ENCODE measurements at places on chromosomes 4 and X.

DNA sequence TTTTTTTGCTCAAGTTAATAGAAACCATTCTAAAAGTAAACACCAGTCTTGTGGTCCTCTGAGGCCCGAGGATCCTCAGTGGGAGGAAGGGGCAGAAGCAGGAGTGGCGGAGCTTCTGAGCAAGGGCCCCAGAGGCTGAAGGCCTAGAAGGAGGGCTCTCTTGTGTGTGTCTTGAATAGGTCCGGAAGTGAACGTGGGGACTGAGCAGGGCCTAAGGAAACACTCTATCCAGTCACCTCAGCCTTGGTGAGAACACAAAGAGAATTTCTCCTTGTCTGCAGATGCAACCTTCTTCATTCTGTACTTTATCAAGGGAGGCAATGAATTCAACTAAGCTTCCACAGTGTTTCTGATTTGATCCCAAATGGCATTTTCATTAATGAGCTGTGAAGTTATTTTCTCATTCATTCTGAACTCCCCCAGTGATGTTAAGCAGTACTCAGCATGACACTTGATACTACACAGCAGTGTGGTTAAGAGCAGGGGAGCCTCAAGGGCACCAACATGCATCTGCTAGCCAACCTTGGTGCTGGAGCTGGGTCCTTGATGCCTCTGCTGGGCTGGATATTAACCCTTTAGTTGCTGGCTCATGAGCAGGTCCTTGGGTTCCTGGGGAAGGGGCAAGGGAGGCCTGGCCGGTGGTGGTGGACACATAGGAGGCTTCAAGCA is 64.7 kb downstream of the RBM47 start:
- no peak for DNase-seq

DNA sequence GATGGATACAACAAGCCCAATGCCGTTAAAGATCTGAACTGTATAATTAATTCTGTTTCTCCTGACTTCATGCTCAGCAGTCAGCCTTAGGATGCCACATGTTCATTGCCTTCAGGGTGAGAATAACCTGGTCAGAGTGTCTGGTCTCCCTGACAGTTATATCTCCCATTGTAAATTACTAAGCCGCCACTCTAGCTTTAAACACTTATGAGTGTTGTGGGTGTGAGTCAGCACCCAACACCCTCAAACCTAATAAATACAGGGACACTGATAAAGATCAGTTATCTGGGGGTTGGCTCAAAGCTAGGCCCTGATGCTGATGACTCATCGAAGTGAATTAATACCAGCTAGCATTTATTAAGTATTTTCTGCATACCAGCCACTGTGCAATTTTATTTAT is 64.9 kb upstream of the DYNLT3 start:
- no peak for DNase-seq

DNA sequence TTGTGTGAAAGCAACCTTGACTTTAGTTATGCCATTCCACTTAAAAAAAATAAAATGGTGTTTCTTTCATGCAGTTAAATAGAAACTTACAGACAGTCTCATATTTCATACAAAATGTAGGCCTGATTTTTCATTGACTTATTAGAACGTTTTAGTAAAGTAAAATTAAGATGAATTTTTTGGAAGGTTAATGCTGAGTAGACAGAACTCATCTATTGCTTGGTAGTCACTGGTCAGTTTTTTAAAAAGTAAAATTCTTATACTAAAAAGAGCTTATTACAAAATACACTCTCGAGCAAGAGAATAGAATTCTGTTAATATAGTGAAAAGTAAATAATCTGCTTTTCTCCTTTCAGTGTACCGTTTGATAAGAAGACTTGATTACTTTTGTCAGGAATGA is 21.4 kb upstream of the MOB1B start:
- no peak for DNase-seq

- no peak for DNase-seq
Measured at GRCh38 chrX:36974911-36975310, 33.3 kb upstream of the FAM47C start.
